Stimulated activated CD4-positive, alpha-beta T cell treated with anti-CD3 and anti-CD28 coated beads, Interleukin-2, amount 100 ng/mL, for 4 hours (primary cell): ENCODE measurements at places on chromosomes 7 and 10.

DNA sequence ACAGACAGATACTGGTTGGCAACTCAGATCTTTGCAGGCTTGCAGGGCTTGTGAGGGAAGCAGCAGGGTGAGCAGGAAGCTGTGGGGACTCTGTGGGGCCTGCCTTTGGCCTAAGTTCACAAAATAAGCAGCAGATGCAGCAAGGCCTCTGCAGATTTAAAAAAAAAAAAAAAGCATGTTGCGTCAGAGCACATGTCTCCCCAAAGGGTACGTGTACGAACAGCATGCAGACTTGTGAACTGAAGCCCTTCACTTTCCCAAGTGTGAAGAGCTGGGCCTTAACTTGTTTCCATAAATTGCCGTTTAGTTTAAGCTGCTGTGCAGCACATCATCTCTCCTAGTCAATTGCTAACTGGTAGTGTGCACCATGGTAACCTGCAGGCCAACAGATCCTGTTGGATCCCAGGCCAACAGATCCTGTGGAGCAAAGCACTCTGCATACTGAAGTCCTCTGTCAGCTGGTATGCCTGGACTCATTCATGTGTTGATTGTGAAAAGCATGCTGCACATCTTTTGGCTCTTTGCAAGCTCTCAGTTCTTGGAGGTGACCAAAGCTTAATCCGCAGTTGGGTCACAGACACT lies 10.8 kb upstream of the XPNPEP1 start:
- no peak for DNase-seq

GRCh38 chr7:55533729-55534080 lies 38.6 kb downstream of the VOPP1 start:
- DNase-seq, result no peak

DNA sequence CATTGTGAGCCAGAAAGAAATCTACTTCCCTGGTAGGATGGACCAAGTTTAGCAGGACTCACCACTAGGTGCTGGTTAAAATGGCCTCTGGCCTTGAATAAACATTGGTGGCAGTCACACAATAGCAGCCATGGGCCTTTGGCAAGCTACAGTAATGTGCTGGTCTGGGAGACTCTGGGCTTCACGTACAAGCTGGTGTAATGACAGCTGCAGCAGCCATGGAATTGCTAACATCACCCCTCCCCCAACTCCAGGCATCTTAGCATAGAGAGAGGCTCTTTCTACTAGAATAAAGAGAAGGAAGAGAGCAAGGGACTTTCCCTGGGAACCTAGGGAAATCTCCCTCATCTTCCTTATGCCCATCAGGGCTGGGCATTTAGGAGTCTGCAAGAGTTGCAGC lies 205.1 kb upstream of the SEMA3A start:
- no peak for DNase-seq

DNA sequence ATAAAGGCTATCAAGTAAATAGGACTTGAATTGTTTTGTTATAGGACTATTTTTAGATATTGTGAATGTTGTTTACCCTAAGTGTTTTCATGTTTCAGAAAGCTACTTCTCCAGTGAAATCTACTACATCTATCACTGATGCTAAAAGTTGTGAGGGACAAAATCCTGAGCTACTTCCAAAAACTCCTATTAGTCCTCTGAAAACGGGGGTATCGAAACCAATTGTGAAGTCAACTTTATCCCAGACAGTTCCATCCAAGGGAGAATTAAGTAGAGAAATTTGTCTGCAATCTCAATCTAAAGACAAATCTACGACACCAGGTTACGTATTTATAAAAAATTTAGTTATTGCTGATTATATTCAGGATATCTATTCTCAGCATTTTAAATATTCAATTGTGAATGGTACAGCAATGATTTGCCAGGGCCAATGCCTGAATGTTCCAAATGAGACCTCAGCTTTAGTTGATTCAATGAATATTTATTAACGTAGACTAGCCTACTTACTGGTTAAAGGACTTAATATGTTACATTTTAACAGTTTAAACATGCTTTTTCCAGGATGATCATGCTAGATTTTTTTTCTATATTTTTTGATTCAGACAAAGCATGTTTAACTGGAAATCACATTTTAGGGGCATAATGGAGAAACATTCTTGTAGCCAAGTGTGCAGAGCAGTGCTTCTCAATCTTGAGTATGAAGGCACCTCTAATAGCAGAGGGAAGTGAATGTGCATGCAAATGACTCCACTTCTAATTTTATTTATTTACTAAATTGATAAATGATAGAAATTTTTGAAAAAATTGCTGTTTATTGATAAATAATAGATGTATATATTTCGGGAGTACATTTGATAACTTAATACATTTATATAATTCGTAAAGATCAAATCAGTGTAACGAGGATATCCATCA lies 18.2 kb downstream of the ANLN start:
- DNase-seq, result no peak

DNA sequence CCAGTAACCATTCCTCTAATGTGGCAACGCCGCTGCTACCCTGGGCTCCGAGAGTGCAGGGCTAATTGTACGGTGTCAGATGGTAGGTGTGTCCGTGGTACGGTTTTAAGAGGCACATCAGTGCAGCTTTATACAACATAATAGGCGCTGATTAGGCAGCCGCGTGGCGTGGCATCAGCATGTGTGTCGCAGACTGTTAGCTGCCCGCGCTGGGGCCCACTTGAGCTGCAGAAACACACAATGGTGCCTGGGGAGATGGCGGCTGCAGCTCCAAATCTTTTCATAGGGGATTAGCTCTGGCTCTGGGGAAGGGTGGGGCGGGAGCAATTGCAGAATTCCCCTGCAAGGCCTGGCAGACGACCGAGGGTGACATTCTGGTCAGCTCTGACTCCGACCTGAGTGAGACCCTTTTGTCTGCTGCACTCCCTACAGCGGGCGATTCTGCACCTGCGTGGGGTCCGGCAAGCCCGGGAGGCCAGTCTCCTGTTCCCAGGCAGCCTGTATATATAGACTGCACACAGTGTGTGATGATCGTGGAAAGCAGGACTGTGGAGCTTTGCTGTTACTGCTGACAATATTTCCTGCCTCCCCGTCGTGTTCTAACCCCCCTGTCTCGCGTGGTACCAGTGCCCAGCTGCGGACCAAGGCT lies 722.7 kb upstream of the CELF2 start:
- DNase-seq, result no peak
